ENCODE measurements at places on chromosomes 6 and 20.

DNA sequence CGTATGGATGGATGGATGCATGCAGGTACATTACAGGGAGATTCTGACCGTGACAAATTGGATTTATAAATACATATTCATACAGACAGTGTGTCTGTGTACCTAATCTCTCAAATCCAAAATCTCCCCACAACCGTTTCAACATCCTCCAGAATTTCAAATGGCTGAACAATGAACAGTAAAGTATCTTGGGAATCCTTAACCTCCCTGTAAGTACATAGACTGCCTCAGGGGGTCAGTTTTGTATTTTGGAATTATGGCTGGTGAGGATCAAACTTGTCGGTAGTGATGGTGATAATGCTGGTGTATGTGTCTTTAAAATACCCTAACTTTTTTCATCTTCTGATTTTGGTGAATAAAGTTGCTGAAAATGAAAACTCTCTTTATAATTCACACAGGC, 246.2 kb downstream of the FOXC1 start:
- DNase-seq, result no peak

DNA sequence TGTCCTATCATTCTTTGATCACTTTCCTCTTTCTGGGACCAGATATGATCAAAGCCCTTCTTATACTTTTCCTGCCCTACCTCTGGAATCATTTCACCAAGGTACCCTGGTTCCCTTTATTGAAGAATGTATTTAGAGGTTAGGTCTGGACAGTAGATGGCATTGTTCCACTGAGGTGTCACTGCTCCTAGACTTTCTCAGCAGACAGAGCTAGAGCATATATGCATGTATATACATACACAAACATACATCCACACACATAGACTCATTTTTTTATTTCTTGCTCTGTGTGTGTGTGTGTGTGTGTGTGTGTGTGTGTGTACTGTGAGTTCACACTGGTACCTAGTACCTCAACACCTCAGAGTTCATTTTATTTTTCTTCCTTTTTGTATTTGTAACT, 40.9 kb downstream of the PTPRA start:
- peak; percentile 26 for DNase-seq

- no peak for DNase-seq
Measured at GRCh38 chr6:119210596-119210995, 132.1 kb upstream of the FAM184A start.

DNA sequence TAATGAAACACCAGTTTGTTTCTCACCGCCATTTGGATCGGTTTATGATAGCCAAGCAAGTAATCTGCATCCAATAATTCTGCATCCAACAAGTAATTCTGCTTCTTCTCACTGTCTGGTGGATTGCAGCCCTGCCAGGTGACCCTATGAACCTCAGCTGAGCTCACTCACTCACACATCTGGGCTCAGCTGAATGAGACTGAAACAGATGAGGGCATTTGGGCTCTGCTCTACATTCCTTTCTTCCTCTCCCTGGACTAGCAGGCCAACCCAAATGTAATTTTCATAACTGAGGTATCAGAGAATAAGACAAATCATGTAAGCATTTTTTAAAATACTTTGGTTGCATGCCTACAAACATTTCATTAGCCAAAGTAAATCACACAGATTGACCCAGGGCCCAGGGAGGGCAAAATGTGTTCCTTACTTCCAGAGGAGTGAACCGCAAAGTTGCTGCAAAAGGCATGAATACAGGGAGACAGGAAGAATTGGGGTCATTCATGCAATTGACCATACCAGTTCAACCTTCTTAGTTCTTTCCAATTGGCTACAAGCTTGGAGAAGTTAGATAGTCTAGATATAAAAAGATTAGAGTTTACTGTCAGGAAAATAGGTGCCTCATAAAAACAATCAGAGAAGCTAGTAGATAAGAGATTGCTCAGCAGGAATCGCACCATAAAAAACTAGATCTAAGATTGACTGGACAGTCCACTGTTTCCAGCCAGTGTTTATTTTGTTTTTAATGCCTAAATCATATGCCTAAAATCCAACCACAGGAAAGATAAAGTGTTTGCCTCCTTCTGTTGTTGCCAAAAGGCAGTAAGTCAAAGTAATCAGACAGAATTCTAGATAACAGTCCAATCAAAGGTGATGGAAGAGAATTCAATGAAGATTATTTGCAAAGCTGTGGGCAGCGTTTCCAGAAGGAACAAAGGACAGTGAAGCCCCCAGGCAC, 43.7 kb downstream of the CBLN4 start:
- DNase-seq, result no peak

GRCh38 chr6:18567380-18567779, 180.2 kb downstream of the RNF144B start:
- no peak for DNase-seq

DNA sequence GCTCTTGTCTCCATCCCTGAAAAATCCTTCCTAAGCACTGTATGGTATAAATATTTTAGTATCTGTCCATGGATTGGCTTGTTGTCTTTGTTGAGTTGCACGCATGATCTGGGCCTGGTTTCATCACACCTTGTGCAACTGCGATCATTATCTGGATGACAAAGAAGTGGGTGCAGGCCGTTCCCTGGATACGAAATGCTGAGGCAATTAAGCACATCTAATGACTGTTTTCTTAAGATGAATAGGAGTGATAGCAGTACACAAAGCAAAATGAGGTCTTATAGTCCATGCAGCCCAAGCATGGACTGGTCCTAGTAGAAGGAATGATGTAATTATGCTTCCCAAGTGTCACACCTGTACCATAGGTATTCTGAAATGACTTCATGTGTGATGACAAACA, 47.8 kb downstream of the SLC35D3 start:
- peak; percentile 32 for DNase-seq

GRCh38 chr6:110216140-110216539, 35.9 kb downstream of the CDC40 start:
- no peak for DNase-seq

GRCh38 chr6:12776291-12776690, 59.7 kb downstream of the PHACTR1 start:
- DNase-seq, result no peak

- no peak for DNase-seq
Measured at GRCh38 chr6:14417377-14417776, 299.8 kb downstream of the CD83 start.

- no peak for DNase-seq
Measured at GRCh38 chr6:169227116-169227515, 26.5 kb downstream of the THBS2 start.

- no peak for DNase-seq
Measured at GRCh38 chr20:41452226-41452625, 85.6 kb upstream of the EMILIN3 start.

DNA sequence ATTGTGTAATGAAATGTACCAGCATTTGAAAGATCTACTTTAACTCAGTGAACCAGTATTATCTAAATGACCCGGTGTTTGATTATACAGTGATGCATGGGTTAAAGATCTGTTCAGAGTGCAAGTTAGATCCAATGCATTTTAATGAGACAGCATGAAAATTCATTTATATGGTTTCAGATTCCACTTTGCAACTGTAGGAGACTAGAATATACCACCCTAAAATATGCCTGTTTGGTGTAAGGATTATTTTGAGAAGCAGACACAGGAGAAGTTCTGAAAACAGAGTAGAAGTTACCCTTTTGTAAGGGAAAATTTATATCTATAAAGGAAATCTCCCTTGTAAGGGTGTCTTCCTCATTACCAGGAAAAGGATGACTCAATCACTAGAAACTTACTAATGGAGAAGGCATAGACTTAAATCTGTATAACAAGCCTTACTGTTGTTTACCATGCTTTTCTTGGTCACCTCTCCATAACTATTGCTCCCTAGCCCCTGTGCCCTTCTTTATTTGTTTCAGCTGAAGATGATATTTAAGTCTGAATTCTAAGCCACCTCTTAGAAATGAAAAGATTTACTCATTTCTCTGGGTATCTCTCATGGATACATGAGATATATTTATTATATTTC, 105.4 kb downstream of the NCOA3 start:
- no peak for DNase-seq

DNA sequence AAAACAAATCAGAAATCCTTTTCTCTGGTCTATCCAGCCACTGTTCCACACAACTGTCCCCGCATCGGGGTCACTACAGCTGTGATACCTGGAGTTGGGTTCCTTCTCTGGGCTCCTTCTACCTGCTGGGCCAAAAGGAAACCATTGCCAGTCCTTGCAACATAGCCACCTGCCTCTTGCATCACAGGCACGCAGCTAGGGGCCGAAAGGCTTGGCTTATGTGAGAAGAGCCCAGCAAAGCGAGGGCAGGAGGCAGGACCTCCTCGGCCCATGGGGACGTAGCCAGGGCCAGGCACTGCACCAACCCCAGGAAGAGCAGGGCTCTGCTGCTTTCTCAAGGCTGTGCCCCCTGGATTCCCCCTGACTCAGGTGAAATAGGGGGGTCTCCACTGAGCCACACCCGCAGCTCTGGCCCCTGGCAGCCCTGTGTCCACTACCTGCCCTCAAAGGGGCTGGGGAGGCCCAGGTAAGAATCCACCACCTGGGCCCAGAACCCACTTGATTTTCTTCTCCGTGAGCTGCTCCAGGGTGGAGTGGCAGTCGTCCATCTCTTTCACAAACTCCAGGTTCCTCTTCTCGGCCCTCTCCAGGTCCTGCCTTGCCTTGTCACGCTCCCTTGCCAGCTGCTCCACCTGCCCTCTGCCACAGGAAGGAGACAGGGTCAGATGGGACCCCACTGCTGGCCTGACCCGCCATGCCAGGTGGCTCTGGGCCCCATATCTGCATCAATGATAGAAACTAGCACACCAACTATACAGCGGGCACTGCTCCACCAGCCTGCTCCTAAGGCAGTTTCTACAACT, 88.9 kb downstream of the GINS1 start:
- DNase-seq, result no peak

DNA sequence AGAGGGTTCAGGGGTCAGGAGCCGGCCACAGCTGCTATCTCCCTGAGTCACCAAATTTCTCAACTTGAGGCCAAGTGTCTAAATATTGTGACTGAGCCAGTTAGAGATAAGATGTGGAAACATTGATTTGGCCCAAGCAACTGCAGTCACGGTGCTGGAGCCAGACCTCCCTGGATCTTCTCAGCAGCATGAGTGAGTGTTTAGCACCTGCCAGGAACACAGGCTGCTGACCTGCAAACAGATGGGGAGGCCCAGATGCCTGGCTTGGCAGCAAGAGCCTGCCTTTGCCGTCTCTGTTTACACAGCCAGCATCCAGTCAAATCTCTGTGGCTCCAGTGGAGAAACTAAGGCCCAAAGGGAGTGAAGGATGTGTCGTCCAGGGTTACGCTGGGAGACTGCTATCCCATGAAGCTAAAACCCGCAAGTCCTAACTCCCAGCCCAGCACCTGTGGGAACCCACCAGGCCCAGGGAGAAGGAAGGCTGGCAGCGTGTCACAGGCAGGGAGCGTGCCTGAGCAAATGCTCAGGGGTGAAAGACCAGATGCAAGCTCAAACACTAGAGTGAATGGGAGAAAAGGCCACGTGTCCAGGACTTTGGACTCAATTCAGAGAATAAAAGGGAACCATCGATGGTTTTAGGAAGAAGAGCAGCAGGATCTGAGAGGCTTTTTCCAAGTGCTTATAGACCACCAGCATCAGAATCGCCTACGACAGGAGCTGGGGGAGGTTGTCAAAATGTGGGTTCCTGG, 15.9 kb upstream of the PTGIS start:
- DNase-seq, result no peak

DNA sequence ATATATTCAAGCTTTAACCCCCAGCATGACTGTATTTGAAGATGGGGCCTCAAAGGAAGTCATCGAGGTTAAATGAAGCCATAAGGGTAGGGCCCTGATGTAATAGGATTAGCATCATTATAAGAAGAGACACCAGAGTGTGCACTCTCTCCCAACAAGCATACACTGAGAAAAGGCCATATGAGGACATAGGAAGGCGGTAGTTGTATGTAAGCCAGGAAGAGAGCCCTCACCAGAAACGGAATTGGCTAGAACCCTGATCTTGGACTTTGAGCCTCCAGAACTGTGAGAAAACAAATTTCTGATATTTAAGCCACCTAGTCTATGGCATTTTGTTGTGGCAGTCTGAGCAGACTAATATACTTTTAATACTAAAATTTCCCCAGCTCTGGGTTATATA, 150.1 kb upstream of the STXBP5 start:
- DNase-seq, result no peak

GRCh38 chr6:35165630-35166071, 24.5 kb upstream of the TCP11 start:
- no peak for DNase-seq

GRCh38 chr20:62603021-62603906, 39.0 kb upstream of the SLCO4A1 start:
- DNase-seq, result peak; percentile 78

DNA sequence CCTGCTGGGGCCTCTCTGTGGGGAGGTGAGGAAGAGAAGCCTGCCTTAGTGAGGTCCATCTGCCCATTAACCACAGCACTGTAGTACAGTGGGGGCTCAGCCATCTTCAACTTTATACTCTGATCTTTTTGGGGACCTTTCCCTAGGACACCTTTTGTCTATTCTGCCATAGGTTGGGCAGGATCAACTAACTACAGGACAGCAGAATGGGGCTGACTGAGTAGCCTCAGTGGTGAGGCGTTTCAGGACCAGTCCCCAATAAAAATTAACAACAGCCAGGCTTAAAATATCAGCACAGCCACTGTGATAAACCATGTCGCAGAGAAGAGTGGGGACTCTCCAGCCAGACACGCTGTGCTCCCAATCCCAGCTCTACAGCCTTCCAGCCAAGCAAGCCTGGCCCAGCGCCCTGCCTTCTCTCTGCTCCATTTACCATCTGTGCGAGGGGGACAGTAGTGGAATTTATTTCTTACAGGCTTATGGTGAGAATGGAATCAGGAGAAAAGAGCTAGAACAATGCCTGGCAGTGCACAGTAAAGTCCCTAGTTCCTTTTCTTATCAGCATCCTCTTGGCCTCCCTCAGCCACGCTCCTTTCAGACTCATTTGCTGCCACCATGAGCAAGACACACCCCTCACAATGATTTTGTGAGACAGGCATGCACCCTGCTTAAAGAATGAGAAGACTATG, 75.5 kb downstream of the SLC22A23 start:
- DNase-seq, result no peak

- no peak for DNase-seq
Measured at GRCh38 chr6:53813801-53814200, 19.0 kb downstream of the LRRC1 start.

- DNase-seq, result no peak
Measured at GRCh38 chr6:130526466-130526865, 160.6 kb downstream of the TMEM200A start.

GRCh38 chr20:62972845-62973745, 20.6 kb downstream of the SLC17A9 start:
- no peak for DNase-seq

- DNase-seq, result no peak
Measured at GRCh38 chr6:53744321-53744720, 50.5 kb upstream of the LRRC1 start.

GRCh38 chr6:108836061-108836460, 12.2 kb upstream of the ARMC2 start:
- DNase-seq, result no peak

DNA sequence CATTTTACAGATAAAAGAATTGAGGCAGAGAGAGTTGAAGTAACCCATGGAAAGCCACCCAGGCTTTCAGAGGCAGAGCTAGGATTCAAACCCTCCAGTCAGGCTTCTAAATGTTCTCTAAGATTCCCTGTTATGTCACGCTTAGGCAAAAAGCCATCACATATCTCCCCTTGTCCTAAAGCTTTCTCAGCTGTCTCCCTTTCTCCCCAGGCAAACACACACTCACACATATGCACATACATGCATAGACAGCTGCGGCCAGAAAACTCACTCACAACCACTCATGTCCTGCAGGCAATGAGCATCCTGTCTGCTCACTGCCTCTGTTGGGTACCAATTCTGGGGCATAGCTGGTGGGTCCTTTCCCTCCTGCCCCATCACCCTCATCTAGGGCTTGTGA, 595.9 kb upstream of the CHD6 start:
- no peak for DNase-seq
